ENCODE measurements at places on chromosomes 5 and 9.

DNA sequence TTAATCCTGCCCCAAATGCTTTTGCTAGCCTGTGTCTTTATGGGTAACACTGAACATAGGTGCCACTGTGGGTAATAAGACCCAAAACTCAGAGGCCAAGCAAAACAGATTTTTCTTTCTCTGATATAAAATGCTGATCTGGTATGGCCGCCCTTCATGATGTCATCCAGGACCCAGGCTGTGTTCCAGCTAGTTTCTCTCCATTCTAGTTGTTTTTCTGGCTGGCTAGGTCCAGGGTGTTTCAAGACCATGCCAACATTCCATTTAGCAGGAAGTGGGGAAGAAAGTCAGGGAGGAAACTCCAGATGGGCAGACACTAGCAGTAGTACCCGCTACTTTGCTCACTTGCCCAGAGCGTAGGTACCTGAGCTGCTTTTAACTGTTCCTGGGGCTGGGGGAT, 183.9 kb upstream of the OTULINL start:
- no peak for DNase-seq

DNA sequence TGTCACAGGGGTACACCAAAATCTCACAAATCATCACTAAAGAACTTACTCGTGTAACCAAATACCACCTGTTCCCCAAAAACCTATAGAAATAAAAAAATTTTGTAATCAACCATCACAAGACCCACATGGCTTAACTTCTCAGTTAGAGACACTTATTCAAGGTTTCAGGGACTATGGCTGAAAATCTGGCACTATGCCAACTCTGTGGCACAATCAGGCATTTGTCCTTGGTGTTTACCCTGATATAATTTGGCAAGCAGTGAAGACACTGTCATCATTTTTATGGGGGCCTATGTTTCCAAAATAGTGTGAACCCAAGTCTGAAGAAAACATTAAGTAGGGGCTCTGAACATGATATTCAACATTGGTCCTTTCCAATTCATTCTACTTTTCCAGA, 59.0 kb downstream of the ZNF622 start:
- no peak for DNase-seq

DNA sequence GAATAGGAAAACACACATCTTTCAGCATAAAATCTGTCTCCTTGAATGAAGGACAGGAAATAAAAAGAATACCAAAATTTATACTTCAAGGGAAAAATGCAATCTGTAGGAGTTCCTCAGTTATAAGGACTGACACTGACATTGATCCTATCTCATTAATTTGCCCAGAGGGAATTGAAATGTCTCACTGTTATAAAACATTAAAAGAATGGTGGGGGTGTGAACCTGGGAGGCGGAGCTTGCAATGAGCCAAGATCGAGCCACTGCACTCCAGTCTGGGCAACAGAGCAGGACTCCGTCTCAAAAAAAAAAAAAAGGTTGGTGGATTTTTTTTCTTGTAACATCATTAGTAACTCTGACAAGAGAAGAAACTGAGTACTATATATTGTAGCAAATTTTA, 60.8 kb downstream of the TTLL11 start:
- DNase-seq: no peak

- peak; percentile 56 for DNase-seq
Measured at GRCh38 chr5:74326571-74327338, 313.8 kb downstream of the ENC1 start.

DNA sequence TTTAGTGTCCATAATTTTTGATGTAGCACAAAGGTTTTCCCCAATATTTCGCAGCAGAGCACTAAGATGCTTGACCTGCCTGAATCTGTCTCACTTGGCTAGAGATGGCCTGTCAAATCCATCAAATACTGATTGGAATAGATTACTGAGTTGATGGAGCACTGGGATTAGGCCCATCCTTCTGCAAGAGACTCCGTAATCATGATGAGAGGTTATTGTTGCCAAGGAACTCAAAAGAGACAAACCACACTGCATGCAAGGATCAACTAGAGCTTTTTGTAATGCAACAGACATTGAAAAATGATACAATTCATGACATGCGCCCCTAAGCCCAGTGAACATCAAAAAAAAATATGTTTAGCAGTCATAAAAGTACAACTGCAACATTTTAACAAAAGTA, 585.3 kb upstream of the GRAMD2B start:
- no peak for DNase-seq

DNA sequence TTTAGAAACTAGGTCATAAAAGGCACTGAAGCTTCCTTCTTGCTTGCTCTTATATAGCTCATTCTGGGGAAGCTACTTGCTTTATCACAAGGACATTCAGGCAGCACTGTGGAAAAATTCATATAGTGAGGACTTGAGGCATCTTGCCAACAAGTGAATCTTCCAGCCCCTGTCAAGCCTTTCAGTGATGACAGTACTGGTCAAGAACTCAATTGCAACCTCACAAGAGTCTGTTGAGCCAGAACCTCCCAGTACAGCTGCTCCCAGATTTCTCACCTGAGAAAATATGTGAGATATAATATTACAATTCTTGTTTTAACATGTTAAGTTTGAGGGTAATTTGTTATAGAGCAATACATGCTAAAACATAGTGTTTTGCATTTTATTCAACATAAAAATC, 2011.0 kb upstream of the NUDT12 start:
- DNase-seq: no peak

DNA sequence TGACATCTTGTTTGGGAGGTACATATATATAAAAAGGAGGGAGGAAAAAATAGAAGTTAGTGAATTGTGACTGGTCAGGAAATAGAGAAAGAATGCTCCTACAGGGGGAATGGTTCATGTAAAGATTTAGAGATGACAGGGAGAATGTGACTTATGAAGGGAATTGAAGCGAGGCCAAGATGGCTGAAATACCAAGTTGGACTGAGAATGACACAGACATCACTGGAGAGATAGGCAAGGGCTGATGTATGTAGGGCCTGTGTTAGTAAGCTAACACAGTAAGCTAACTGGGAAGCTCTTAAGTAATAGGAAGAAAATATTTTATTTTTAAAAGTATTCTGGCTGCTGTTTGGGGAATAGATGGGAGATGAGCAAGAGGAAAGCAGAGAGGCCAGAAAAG, 286.3 kb downstream of the NNT start:
- no peak for DNase-seq

GRCh38 chr5:44809956-44810420, 1.2 kb downstream of the MRPS30 start:
- no peak for DNase-seq

DNA sequence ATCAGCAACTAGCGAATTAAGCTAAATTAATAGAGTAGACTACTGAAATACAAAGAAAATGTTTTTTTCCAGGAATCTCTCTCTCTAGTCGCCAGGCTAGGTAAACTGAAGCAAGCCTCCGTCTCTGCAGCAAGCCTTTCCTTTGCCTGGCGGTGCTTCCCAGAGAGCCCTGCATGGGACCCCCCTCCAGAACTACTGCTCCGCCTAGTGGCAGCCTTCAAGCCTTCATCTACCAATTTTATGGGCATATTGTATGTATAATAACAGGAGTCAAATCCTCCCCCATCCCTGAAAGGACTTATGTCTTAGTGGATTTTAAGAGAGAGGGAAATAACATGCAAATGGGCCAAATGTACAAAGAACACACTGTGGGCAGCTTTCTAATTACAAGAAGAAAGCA, 241.9 kb downstream of the SAXO1 start:
- no peak for DNase-seq

Data from CD4-positive, alpha-beta T cell treated with Interleukin-10 for 1 hour (primary cell).